ENCODE measurements at places on chromosomes 4 and X.

- H3K27ac ChIP-seq, result no peak overlapping the region
- no peak overlapping the region for H3K4me3 ChIP-seq
- H3K36me3 ChIP-seq, result no peaks in the 10 kb centered on the region
- peaks cover 8% of the 10 kb centered on the region for H3K4me1 ChIP-seq
Observed at GRCh38 chrX:11138498-11139390, 27.6 kb downstream of the HCCS start.

GRCh38 chr4:87937523-87937922 is 38.0 kb upstream of the SPP1 start:
- no peak overlapping the region for H3K27ac ChIP-seq
- no peak overlapping the region for H3K4me3 ChIP-seq
- H3K27me3 ChIP-seq, result no peaks in the 10 kb centered on the region
- no peaks in the 10 kb centered on the region for H3K36me3 ChIP-seq
- H3K4me1 ChIP-seq, result peaks cover 31% of the 10 kb centered on the region

DNA sequence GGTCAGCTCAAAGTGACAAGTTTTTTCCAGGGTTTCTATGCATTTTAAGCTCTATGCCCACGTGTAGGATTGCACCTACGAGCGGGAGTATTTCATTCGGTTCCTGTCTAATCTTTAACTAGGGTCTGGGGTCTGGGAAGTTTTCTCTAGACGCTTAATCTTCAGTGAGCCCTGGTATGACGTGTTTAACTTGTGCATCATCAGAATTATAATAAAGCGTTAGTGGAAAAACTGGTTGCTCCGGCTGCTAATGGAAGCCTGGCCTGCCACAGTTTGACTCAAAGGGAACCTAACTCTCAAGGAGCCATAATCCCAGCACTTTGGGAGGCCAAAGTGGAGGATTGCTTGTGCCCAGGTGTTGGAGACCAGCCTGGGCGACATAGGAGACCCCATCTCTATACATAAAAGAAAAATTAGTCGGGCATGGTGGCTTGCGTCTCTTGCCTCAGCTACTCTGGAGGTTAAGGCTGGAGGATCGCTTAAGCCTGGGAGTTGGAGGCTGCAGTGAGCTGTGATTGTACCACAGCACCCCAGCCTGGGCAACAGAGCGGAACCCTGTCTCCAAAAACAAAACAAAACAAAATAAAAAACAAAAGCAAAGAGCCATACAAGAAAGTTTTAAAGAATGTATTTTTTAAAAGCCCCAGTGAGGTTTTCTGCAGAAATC is 30.2 kb downstream of the ARSD start:
- H3K27ac ChIP-seq, result peak overlapping the region; percentile 93
- peaks cover 17% of the 10 kb centered on the region for H3K4me1 ChIP-seq
- peak; percentile 24 for DNase-seq
- H3K27me3 ChIP-seq, result no peaks in the 10 kb centered on the region

DNA sequence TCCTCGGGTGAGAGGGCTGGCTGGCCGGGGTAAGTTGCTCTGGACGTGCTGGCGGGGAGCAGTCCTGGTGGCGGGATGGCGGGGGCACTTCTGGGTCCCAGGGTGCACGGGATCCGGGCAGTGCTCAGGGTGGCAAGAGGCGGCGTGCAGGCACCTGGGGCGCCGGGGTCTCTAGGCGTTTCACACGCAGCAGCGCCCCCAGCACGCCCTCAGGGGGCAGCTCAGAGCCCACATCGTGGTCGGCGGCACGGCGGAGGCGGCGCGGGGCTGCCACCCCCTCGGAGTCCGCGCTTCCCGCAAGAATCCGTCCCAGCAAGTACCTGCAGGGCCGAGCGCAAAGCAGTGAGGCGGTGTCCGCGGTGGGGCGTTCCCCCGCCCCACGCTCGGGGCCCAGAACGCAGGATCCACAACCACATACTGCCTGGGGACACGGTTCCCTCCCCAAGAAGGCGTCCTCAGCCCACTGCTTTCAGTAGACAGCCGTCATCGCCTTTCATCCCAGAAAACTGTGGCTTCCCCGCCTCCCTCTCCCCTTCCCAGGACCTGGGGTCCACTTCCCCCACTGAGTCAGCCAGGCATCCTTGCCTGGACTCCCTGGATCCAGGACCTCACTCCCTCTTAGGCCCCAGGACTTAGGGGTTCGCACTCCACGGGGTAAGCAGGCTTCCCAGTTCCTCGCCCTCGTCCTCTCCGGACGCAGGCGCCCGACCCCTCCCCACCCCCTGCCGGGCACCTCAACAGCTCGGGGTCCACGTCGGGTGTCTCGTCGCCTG is 4.1 kb downstream of the PCSK1N start:
- H3K36me3 ChIP-seq, result no peaks in the 10 kb centered on the region
- H3K27ac ChIP-seq, result no peak overlapping the region
- no peaks in the 10 kb centered on the region for H3K27me3 ChIP-seq
- no peak overlapping the region for H3K4me3 ChIP-seq

DNA sequence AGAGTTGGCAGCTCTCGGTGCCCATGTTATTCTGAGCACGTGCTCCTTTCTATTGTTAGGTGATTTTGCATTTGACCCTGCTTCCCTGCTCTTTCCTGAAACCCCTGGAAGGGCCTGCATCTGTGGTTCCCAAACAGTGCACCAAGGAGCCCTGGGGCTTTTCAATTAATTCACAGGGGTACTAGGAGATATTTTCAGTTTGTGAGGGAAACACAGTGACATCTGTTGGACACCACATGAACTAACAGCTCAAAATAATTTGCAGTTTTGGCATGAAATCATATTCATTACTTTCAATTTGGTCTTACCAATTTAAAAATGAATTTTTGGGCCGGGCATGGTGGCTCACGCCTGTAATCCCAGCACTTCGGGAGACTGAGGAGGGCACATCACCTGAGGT is 156.6 kb downstream of the GATB start:
- no peaks in the 10 kb centered on the region for H3K27me3 ChIP-seq
- no peaks in the 10 kb centered on the region for H3K36me3 ChIP-seq
- H3K27ac ChIP-seq, result no peak overlapping the region
- DNase-seq, result no peak

- no peak overlapping the region for H3K4me3 ChIP-seq
- no peak overlapping the region for H3K27ac ChIP-seq
- no peak for DNase-seq
- H3K36me3 ChIP-seq, result no peaks in the 10 kb centered on the region
- no peaks in the 10 kb centered on the region for H3K4me1 ChIP-seq
- no peaks in the 10 kb centered on the region for H3K27me3 ChIP-seq
Observed at GRCh38 chr4:172356016-172356415, 542.8 kb downstream of the GALNTL6 start.

DNA sequence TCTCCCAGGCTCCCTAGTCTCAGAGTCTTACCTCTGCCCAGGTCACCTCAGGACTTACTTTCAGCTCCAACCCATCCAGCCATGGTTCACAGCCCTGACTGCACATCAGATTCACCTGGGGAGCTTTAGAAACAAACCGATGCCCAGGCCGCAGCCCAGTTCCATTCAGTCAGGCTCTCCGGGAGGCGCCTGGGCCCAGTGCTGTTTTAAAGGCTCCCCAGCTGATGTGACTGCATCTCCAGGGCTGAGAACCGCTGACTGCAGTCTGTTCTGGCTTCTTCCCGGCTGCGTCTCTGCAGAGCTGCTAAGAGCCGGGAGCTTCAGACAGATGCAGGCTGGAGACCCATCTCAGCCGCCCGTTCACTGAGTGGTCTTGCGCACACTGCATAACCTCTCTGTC is 44.4 kb upstream of the LGI2 start:
- H3K4me1 ChIP-seq, result no peaks in the 10 kb centered on the region
- no peak for DNase-seq
- no peak overlapping the region for H3K4me3 ChIP-seq
- no peaks in the 10 kb centered on the region for H3K36me3 ChIP-seq

DNA sequence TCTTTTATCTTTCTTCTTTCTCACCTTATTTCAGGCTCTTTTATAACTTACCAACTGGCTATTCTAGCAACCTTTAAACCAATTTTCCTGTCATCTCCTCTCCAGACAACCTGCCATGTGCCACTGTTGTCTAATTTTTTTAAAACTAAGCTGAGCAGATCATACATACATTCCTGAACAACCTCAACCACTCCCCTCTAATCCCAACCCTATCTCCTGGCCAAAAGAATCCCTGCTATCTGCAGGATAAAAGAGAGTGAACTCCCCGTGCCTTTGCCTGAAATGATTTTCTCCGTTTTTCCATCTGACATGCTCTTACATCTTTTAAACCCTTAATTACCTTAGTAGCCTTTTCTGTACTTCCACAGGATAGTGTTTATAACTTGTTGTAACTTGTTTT is 35.5 kb downstream of the DCUN1D4 start:
- peaks cover 19% of the 10 kb centered on the region for H3K4me1 ChIP-seq
- H3K4me3 ChIP-seq, result no peak overlapping the region
- H3K27me3 ChIP-seq, result no peaks in the 10 kb centered on the region
- no peak for DNase-seq

GRCh38 chrX:118631586-118631985 is 95.8 kb upstream of the IL13RA1 start:
- no peaks in the 10 kb centered on the region for H3K4me1 ChIP-seq
- H3K27ac ChIP-seq, result no peak overlapping the region
- H3K27me3 ChIP-seq, result no peaks in the 10 kb centered on the region

DNA sequence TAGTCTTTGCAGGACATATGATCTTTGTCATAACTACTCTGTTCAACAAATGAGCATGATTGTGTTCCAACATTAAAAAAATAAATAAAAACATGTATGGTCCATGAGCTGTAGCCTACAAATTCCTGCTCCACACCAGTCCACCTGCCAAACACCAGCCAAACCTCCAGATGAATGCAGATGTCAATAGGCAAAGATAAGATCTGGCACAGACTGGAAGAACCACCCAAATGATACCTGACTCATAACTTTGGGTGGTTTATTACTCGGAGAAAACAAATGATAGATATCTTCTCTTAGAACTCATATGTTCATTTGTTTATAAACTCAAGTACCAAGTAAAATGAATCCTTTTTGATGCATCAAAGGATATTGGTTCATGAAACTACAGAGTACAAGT is 425.1 kb downstream of the GBA3 start:
- H3K36me3 ChIP-seq, result no peaks in the 10 kb centered on the region
- H3K4me1 ChIP-seq, result no peaks in the 10 kb centered on the region
- DNase-seq, result no peak
- H3K4me3 ChIP-seq, result no peak overlapping the region
- no peak overlapping the region for H3K27ac ChIP-seq

- H3K27ac ChIP-seq, result no peak overlapping the region
- no peaks in the 10 kb centered on the region for H3K27me3 ChIP-seq
- no peaks in the 10 kb centered on the region for H3K4me1 ChIP-seq
Observed at GRCh38 chrX:109553862-109554261, 17.2 kb downstream of the NXT2 start.

- H3K36me3 ChIP-seq, result no peaks in the 10 kb centered on the region
- H3K27ac ChIP-seq, result no peak overlapping the region
- H3K4me3 ChIP-seq, result no peak overlapping the region
- no peaks in the 10 kb centered on the region for H3K27me3 ChIP-seq
- H3K4me1 ChIP-seq, result no peaks in the 10 kb centered on the region
Observed at GRCh38 chr4:121564840-121565375, 131.9 kb downstream of the ANXA5 start.

- no peak overlapping the region for H3K27ac ChIP-seq
- H3K4me1 ChIP-seq, result no peaks in the 10 kb centered on the region
- no peaks in the 10 kb centered on the region for H3K36me3 ChIP-seq
- H3K27me3 ChIP-seq, result no peaks in the 10 kb centered on the region
- DNase-seq, result no peak
Observed at GRCh38 chr4:29459926-29460325, 1260.2 kb upstream of the PCDH7 start.

DNA sequence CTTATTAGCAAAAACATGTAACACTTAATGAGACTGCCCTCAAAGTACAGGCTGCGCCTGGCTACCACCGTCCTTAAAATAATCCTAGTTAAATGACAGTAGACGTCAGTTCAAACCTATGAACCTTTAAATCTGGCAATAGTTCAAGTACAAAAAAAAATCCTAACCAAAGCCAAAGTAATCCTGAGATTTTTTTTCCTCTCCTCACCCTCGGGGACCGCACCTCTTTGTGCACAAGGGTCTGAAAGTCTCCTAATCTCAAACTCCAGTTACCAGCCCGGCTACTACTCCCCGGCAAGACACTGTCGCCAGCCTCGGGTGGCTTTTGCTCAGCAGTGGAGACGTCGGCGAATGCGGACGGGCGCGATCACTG is 439 bp downstream of the SEC31A start:
- peak overlapping the region; percentile 81 for H3K4me3 ChIP-seq
- no peak for DNase-seq
- H3K27ac ChIP-seq, result peak overlapping the region; percentile 98

DNA sequence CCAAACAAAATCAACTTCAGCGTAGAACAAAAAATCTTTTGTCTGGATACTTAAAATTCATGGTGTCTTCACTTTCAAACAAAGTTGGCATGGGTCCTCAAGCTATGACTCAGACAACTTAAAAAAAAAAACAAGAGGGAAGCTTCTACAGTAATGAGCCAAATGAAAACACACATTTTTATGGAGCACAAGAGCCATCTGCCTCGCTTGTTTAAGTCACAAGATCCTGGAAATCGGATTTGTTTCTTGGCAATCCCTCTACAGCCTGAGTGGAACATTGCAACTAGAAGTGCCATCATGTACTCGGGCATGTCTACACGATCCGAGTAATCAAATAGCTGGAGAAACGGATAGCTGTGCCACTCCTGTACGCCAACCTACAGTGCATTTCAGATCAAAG is 22.6 kb downstream of the LAMP2 start:
- no peak overlapping the region for H3K4me3 ChIP-seq
- no peaks in the 10 kb centered on the region for H3K4me1 ChIP-seq
- H3K36me3 ChIP-seq, result peaks cover 4% of the 10 kb centered on the region

- peak overlapping the region; percentile 42 for H3K4me3 ChIP-seq
- peak; percentile 10 for DNase-seq
- H3K27me3 ChIP-seq, result no peaks in the 10 kb centered on the region
- peaks cover 12% of the 10 kb centered on the region for H3K4me1 ChIP-seq
Observed at GRCh38 chr4:154416190-154416547, 75.4 kb downstream of the DCHS2 start.

GRCh38 chr4:117907646-117908045 is 126.6 kb upstream of the NDST3 start:
- H3K4me1 ChIP-seq, result no peaks in the 10 kb centered on the region
- DNase-seq, result no peak
- no peaks in the 10 kb centered on the region for H3K36me3 ChIP-seq
- no peaks in the 10 kb centered on the region for H3K27me3 ChIP-seq

DNA sequence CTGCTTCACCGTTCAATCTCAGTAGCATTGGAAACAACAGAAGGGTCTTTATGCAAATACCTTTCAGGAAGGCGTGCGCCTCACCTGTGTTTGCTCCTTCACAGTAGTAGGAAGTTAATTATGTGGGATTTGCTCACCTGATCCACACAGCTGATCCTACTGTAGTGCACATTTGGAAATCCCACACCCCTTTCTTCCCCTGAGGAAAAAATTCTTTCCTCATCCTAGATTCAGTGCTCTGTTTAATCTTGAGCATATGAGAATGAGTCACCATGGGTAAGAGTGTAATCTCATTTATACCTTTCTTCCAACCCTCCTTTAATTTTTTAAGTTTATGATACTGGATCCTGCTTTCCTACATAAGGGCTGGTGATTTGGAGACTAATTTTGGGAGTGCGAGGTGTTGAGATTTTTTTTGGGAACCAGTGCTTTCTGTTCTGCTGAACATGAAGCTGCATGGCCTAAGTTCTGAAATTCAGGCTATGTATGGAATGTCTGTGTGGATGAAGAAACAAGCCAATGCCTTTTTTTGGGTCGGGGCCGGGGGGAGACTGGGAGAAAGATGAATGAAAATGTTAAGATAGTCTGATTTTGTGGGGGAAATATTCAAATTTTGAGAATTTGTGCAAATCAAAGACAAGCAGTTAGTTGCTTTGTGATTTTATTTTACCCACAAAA is 19.0 kb downstream of the GAB1 start:
- no peak overlapping the region for H3K4me3 ChIP-seq
- no peaks in the 10 kb centered on the region for H3K27me3 ChIP-seq
- no peak for DNase-seq
- no peaks in the 10 kb centered on the region for H3K36me3 ChIP-seq

Measured in HepG2 (cell line).